ENCODE measurements at places on chromosomes 5 and 9.

- DNase-seq, result peak; percentile 41
Observed at GRCh38 chr5:76386360-76386759, 16.7 kb upstream of the IQGAP2 start.

GRCh38 chr5:62643556-62644451, 65.2 kb downstream of the LRRC70 start:
- DNase-seq, result no peak

GRCh38 chr5:173835661-173836060, 52.5 kb upstream of the CPEB4 start:
- DNase-seq, result no peak

DNA sequence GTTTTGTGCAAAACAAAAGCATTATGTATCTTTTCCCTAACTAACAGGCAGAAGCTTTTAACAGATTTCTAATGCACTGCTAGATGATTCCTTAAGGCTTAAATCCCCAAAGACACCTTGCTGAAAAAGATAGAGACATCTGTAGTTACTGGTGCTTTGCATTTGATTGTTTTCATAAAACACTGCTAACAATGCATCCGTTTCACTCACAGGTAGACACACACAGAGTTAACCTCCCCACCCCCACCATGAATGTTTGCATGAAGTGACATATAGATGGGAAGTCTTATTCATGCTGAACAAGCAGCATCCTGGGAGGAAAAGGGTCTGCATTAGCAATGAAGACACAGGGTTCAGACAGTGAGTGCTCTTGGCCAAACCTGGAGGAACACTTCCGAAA, 100.9 kb downstream of the ASTN2 start:
- no peak for DNase-seq

DNA sequence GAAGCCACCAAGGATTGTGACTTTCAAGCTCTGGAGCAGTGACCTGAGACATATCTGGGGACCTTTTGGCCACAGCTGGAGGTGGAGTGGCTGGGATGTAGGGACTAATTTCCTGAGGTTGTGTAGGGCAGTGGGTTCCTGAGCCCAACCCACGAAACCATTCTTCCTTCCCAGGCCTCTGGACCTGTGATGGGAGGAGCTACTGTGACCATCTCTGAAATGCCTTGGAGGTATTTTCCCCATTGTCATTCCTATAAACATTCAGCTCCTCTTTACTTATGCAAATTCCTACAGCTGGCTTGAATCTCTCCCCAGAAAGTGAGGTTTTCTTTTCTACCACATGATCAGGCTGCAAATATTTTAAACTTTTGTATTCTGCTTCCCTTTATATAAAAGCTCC, 172.6 kb downstream of the TUSC1 start:
- no peak for DNase-seq

- DNase-seq, result peak; percentile 76
Observed at GRCh38 chr5:60843936-60844905, at the start of gene ELOVL7. ELOVL7 (minus strand) TSS chr5:60844269; CDS start chr5:60787397, 56,872 bp downstream.

DNA sequence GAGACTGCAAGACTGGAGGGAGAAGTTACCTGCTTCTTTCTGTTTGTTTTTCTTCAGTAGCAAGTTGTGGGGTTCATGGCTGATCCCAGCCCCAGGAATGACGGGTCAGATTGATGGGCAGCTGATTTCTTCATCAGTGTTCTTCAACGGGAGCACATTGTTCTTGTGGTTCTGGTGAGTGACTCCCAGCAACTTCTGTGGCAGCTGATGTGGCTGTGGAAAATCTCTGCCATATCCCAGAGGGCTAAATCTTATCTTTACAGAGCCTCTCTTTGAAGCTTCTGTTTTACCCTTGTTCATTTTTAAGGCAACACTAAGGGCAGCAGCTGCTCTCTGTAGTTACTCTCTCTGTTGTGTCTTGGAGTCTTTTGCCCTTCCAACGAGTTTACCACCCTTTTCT, 710.3 kb downstream of the PRELID2 start:
- no peak for DNase-seq

DNA sequence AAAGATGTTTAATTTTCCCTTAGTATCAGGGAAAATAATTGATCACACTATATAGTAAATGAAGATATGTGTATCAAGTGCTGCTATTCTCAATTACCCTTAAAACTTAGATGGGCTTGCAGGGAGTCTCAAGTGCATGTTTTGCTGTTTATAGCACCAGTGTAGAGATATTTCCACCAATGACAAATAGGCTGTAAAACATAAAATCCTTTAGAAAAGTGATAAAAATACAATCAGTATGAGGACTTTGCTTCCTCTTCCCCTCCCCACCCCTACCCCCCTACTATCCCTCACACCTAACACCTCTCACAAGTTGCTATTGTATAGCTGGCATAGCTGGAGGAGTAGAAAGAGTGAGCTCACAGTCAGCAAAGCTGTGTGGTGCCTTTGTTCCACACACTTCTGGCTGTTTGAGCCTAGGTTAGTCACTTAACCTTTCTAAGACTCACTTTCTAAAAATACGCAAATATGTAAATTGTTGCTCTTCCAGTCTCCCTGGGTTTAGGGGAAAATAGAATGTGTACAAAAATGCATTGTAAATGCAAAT, 93.1 kb downstream of the PDE4D start:
- DNase-seq, result no peak

- DNase-seq, result no peak
Observed at GRCh38 chr5:55364537-55365055, 56.8 kb downstream of the MTREX start.

DNA sequence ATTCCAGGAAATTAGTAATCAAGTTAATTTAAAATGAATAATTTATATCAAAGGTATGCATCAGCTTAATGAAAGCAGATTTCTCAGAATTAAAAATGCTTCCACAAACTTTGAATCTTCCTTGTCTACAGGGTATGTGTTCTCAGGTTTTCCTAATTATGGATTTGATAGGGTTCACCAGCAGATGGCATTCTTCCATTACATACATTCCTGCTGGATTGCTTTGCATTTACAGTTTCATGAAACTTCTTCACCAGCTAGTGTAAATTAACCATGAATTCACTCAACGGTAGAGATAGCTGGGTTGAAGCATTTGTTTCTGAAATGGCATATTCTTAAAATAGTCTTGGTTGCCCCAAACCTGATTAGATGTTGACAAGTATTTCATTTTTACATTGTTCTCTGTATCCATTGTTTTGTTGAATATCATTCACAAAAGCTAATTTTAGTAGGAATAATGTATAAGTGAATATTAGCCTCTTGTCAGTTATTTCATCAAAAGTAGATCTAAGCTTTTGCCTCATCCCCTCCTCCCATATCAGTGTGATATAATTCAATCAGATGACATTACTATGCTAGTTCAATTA, 68.7 kb upstream of the WDR41 start:
- DNase-seq, result peak; percentile 20

All from cerebellum (tissue), 4 donors.